Caco-2 (cell line): ENCODE measurements at places on chromosomes 6 and 20. TPM values are rescaled to one million over a fixed set of nuclear protein-coding genes. Genes with fewer than 3 reads are reported as not detected.
A peak's percentile ranks its signal among the peaks of the same experiment; 100 is the strongest.

GRCh38 chr20:41392871-41393704 is 26.5 kb upstream of the EMILIN3 start:
- DNase-seq = no peak

GRCh38 chr6:105592329-105592728 is 189.4 kb upstream of the PREP start:
- no peak for DNase-seq

DNA sequence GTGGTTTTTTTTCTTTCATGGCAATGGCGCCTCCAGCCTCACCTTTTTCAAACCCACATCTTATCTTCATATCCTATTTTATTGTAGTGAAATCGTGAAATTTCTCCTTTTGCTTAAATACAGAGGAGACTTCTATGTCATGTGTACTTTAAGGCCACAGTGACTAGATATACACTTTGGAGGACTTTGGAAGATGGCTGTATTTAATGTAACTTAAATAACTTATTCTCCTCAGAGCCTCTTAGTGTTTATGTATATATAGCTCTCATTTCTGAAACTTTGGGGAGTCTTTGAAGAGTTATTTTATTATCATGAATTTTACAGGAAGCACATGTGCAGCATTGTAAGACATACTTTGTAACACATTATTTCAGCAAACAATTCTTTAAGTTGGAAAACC is 968 bp downstream of the LAMA2 start:
- no peak for DNase-seq

- no peak for DNase-seq
Measured at GRCh38 chr6:110944681-110945151, 13.8 kb upstream of the GTF3C6 start.

DNA sequence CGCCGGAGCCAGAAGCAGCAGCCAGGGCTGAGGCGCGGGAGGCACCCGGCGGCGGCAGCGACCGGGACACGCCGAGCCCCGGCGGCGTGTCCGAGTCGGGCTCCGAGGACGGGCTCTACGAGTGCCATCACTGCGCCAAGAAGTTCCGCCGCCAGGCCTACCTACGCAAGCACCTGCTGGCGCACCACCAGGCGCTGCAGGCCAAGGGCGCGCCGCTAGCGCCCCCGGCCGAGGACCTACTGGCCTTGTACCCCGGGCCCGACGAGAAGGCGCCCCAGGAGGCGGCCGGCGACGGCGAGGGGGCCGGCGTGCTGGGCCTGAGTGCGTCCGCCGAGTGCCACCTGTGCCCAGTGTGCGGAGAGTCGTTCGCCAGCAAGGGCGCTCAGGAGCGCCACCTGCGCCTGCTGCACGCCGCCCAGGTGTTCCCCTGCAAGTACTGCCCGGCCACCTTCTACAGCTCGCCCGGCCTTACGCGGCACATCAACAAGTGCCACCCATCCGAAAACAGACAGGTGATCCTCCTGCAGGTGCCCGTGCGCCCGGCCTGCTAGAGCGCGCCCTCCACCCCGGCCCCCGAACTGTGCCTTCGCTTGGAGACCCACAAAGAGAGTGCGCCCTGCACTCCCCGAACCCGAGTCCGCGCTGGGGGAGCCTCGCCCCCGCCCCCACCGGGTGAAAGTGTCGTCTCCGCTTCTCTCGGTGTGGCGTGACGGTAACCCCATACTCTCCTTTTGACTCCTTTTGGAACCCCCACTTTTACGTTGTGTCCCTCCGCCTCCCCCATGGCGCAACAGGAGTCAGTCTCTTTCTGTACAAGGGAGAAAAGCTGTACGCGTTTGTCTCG is 1.6 kb downstream of the INSM1 start:
- no peak for DNase-seq

DNA sequence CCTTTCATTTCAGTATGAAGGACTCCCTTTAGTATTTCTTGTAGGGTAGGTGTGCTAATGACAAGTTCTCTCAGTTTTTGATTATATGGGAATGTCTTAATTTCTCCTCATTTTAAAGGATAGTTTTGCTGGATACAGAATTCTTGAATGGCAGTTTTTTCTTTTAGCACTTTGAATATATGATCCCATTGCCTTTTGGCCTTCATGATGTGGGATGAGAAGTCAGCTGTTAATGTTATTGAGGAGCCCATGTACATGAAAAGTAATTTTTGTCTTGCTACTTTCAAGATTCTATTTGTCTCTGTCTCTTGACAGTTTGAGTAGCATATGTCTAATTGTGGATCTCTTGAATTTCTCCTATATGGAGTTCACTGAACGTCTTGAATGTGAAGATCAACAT is 30.9 kb downstream of the RSPH3 start:
- DNase-seq = no peak

GRCh38 chr20:1330075-1330830 is 1.3 kb upstream of the SDCBP2 start:
- no peak for DNase-seq

DNA sequence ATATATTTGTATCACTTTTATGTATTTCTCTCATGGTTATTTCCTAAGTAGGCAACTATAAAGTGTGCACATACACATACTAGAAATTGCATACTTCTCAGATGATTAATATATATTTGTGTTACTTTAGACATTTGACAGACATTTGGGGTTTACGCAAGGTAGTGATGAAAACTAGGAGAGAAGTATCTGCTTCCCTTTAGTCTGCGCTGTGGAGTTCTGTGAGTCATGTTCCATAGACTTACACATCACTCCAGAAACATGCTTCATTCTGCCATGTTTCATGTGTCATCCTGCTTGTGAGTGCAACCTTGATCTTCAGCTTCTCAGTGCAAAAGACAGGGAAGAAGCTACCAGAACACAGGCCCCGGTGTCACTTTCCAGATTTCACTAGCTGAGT is 200.7 kb upstream of the BMP2 start:
- DNase-seq = no peak

DNA sequence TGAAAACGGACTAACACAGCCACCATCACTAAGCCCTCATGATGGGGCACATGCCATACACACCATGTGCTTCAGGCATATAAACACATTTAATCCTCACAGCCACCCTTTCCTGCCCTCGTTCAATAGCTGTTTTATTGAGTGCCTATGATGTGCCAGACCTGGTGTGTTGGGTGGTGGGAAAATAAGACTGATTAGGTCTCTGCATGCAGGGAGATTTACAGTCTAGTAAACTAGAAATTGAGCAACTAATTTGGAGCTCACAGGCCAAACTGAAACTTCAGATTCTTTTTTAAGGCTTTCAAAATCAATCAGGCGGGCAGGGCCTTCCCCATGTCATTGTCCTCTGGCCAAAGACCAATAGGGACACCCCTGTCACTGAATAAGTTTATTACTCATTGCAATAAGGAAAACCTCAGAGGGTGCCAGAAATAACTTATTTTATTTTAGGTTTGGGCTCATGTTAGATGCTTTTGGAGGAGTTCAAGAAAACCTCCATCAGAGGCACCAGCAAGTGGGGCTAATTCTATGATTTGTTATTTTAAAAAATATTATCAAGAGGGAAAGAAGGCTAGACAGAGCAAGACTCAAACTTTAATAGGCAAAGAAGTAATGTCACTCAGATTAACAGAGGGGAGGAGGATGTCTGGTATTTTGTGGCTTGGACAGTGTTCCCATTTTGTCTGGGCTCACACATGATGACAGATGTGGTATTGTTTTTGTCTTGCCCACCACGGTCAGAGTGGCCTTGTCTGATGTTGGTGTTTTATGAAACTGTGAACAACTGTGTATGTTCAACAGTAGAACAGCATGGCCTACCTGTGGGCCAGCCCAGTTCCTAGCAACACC is 12.0 kb downstream of the ZFP64 start:
- DNase-seq = no peak

- DNase-seq = no peak
Measured at GRCh38 chr6:147837540-147837939, 329.1 kb downstream of the SAMD5 start.

DNA sequence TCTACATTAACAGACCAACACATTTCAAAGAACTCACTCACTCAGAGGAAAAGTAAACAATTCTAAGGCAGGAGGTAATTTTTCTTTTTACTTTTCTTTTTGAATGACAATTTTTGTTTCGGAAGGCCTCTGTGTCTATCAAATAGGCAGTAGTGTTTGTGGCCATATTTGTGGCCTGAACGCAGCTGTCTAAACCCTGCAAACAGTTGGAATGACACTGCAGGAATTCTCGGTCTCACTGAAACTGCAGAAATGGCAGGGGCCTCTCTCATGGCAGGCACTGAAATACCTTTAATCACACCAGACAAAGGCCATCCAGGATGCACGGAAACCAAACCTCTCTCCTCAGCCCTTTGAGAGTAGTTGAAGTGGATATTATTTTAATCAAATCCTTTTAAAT is 30.4 kb downstream of the FYN start:
- no peak for DNase-seq

DNA sequence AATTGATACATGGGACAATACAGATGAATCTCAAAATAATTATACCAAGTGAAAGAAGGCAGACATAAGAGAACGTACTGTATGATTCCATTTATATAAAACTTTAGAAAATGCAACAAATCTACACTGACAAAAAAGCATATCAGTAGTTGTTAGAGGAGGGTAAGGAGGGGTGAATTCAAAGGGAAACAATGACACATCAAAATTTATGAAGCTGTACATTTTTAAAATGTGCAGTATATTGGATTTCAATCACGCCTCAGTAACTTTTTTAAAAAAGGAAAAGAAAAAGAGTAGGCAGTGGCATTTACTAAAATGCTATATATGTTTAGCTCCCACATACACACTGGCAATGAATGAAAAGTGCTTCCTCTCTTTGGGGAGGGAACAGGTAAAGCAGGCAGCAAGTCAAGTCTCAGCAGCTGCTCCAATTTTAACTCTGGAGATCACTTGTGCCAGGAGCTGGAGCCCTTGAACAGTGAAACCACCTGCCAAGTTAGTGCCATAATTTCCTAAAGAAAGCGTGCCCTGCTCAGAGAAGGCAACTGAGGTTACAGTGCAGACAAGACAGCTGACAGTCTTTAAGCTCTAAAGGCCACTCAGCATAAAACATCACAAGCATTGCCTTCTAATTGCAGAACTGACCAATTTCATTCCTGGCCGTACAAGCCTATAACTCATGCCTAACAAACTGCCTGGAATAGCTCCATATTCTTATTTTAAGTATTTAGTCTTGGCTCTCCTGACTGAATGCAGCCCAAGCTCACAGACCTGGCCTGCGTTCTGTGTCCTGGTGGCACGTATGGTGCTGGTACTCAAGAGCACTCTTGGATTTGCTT is 10.9 kb downstream of the FKBP1A start:
- no peak for DNase-seq

- no peak for DNase-seq
Measured at GRCh38 chr20:25867776-25868649, 171.4 kb upstream of the ZNF337 start.

DNA sequence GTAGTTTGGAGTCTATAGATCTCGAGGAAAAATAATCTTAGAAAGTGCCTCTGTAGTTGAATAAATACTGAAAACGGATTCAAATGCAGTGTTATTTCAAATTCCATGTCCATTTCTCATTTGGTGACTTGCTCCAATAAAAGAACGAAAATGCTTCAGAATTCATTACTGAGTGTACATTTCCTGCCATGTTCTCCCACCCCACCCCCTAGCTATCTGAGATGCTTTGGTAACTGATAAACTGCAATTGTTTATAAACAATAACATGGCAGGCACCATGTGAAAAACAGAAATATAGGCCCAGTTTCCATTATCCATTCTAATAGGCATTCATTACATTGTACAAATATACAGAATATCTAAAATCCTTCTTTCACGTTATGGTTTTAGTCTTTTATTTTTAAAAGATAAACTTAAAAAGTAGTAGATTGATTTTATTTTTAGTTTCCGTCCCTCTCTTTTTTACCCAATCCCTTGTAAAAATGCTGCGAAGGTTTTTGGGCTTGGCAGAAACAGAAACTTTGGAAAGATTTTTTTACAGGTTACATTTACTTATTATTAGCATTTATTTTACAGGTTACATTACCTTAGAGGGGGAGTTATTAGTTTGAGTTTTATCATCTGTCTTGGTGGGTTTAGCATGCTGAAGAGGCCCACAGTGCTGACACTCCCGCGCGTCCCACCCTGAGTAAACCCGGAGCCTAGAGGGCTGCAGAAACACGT is 1.5 kb downstream of the FAM162B start:
- DNase-seq = no peak

GRCh38 chr6:132725947-132726607 is 12.2 kb upstream of the VNN1 start:
- DNase-seq = no peak

- no peak for DNase-seq
Measured at GRCh38 chr20:1576641-1577040, 19.1 kb upstream of the SIRPD start.

GRCh38 chr6:39189915-39190544 is 39.2 kb downstream of the KCNK5 start:
- peak; percentile 67 for DNase-seq

- no peak for DNase-seq
Measured at GRCh38 chr20:23358923-23359593, 2.9 kb upstream of the GZF1 start.

DNA sequence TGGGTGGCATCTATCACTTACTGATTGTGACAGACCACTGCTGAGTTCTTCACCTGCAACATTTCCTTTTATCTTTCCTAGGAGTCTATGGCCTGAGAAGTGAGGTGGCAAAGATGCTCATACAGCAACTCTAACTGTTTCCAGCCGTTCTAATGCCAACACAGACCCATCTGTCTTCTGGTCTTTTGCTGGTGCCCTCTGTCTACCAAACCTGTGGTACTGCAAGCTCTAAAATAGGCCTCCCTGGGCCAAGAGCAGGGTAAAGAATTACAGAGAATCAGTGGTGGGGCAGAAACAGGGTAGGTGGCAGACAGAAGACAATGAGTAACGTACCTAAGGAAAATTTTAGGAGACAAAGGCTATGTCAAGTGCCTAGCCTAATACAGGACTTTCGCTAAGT is 611.0 kb upstream of the FLRT3 start:
- DNase-seq = no peak

GRCh38 chr6:98137391-98137790 is 697.0 kb upstream of the POU3F2 start:
- DNase-seq = no peak

DNA sequence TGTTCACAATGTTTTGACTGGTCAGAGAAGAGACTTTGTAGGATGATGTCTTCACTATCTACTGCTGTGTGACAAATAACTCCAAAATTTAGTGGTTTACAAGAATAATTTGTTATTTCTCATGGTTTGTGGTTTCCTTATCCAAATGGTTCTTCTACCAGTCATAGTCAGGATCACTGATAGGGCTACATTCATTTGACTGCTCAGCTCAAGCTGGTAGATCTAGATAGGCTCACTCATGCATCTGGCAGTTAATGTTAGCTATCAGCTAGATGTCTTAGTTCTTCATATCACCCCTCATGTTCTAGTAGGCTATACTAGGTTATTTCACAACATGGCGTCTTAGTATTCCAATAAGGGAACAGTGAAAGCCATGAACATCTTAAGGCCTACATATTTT is 131.0 kb downstream of the ID4 start:
- DNase-seq = no peak

Gene C6orf118
- not detected in 2 replicates for total RNA-seq

Gene RCAN2
- total RNA-seq = not detected in 2 replicates

Gene SCRT2
- not detected in 2 replicates for total RNA-seq

Gene PI16
- total RNA-seq = not detected in 2 replicates

Gene ZSWIM3
- total RNA-seq = 6.1 and 6.4 TPM in 2 replicates

Gene TMX4
- 13.6 and 17.0 TPM in 2 replicates for total RNA-seq

Gene GLP1R
- not detected in 2 replicates for total RNA-seq

Gene SALL4
- total RNA-seq = 75.8 and 84.5 TPM in 2 replicates

Gene MCHR2
- total RNA-seq = not detected in 2 replicates
